Activated CD4-positive, alpha-beta memory T cell treated with anti-CD3 and anti-CD28 coated beads for 36 hours (primary cell): ENCODE measurements at places on chromosomes 1 and 21. TPM values are rescaled to one million over a fixed set of nuclear protein-coding genes. Genes with fewer than 3 reads are reported as not detected.

GRCh38 chr1:23029337-23029736 lies 10.1 kb downstream of the KDM1A start:
- no peak overlapping the region for H3K27ac ChIP-seq
- H3K4me3 ChIP-seq = no peak overlapping the region
- no peaks in the 10 kb centered on the region for H3K27me3 ChIP-seq
- no peak for DNase-seq
- H3K4me1 ChIP-seq = peaks cover 47% of the 10 kb centered on the region

DNA sequence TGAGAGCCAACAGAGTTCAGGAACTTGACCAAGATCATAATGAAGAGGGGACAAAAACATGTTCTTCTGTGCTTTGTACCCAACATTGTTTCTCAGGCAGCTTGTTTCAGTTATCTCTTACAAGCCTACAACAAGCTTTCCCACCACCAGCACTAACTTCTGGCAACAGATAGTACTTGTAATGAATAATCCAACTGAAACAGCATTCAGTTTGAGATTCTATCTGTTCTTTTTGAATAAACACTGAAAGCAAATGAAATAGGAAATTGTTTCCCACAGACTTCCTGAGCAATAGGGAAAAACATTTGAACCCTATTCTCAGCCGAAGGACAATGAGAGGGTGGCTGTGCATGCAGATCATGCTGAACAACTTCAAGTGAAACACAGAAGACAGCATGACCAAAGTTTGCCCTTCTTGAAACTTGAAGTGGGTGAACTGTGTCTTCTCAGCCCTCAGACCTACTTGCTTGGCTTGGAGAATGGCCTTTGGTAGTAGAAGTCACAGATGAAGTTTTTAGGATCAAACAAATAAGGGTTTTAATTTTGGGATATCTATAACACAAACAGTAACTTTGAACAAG lies 11.2 kb upstream of the HOOK1 start:
- no peak for DNase-seq
- H3K36me3 ChIP-seq = no peaks in the 10 kb centered on the region
- no peak overlapping the region for H3K4me3 ChIP-seq
- H3K27ac ChIP-seq = no peak overlapping the region
- peaks cover 8% of the 10 kb centered on the region for H3K27me3 ChIP-seq

DNA sequence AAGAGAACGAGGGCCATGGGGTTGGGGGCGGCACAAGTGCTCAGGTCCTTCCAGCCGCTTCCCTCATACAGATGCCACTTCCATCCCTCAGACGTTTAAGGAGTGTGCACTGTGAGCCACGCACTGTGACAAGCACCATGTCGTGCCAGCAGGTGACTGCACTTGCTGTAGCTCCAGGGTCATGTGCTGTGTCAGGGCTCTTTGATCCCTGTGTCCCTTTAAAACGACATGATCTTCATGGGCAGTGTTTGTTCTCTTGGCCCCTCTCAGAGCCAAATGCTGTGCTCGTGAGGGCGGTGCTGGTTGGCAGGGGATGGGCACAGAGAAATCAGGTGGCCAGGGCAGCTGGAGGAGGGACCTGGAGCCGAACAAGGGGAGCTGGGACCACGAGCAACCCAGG lies 19.9 kb downstream of the IL10RB start:
- H3K4me1 ChIP-seq = no peaks in the 10 kb centered on the region
- no peaks in the 10 kb centered on the region for H3K27me3 ChIP-seq
- no peak overlapping the region for H3K4me3 ChIP-seq
- no peak for DNase-seq
- H3K36me3 ChIP-seq = peaks cover 33% of the 10 kb centered on the region

The DYNLT4 gene
- total RNA-seq = 0.40 TPM

The RGSL1 gene
- total RNA-seq = not detected
